ENCODE measurements at places on chromosomes 2 and 18.

DNA sequence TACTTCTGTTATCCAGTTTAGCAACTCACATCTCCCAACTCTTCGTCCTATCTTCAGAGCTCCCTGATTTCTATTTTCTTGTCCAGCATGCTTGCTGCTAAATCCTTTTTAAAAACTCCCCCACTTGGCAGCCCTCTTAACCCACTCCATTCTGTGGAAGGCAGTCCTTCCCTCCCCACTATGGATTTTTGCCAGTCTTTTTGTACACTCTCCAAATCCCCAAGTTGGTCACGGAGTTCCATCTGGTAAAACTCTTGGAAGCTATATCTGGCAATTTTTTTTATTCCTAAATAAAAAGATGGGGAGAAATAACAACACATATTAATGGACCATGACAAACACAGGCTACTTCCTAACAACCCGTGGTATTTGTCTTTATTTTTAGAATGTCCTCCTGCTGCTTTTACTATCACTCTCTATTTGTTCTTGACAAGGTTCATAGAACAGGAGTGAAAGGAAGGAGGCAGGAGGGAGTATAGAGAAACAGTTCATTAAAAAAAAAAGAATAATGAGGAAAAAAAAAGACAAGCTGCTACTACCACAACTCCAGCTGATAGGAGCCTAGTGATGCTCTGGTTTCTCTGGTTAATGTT is 120.0 kb upstream of the THSD7B start:
- DNase-seq, result no peak

DNA sequence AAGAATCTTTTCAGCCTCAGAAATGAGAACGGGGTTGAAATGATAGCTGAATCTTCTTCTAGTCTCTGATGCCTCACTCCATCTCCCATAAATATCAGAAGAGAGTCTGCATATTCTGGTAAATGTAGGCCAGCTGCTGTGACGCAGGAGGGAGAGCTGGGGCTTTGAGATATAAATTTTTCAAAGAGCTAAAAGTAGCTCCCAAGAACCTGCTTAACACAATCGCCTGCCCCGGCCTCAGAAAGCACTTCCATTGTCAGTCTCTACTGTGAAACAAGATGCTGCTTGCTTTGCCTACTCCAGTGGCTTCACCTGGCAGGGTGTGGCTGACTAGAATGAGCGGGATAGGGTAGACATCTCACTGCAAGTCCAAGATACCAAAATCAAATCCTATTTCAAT is 105.0 kb upstream of the CCDC150 start:
- no peak for DNase-seq

DNA sequence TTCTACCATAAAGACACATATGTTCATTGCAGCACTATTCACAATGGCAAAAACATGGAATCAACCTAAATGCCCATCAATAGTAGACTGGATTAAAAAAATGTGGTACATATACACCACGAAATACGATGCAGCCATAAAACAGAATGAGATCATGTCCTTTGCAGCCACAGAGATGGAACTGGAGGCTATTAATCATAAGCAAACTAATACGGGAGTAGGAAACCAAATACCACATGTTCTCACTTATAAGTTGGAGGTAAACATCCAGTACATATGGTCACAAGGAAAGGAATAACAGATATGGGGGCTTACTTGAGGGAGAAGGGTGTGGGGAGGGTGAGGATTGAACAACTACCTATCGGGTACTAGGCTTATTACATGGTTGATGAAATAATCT is 7.7 kb downstream of the HMSD start:
- no peak for DNase-seq

DNA sequence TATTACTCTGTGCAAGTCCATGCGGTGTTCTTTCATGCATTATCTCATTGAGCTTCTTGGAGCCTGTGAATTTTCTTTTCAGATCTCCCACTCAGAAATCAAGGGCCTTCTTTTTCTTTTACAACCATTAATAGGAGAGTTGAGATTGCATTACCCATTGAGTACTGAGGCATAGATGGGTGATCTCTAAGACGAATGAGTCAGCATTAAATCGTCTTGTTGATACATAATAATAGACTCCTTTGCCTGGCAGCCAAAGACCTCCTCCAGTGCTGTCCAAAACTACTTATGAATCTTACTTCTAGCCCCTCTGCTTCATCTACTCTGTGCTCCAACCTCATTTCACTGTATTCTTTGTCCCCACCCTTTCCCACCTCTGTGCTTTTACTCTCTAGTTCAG is 180.5 kb downstream of the AGPS start:
- no peak for DNase-seq

GRCh38 chr2:97546711-97547110 is 43.0 kb downstream of the ANKRD36B start:
- no peak for DNase-seq

DNA sequence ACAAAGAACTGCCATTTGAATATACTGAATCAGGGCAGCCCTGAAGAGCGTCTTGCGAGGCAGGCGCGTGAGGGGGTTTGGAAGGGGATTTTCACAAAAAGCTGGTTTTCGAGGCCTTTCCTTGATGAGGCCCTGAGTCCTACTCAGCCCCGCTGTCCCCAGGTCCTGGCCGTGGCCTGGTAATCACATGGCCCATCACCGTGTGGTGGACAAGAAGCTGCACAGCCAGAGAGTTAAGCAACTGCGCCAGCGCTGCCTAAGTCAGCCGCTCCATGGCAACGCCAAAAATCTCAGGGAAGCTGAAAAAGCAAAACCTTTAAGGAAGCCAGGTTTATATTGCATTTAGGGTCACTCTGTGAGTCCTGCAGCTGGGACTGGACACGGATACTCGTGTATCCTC is 341.2 kb upstream of the MYT1L start:
- DNase-seq, result no peak

DNA sequence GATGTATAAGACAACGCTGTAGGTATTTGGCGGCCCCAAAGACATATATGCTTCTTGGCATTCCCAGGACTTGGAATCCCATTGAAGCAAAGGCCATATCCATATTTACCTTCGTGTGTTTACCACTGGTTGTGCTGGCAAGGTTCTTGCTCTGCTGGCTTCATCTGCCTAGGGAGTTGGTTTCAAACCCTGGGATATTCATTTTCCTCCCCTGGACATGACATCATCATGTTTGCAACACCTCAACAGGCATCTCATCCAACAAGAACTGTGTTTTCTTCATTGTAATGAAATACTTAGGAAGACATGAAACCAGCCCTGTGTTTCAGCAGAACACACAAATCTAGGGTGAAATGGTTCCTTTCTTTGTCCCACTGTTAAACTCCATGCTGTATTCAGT is 77.9 kb upstream of the PHLPP1 start:
- DNase-seq, result no peak

DNA sequence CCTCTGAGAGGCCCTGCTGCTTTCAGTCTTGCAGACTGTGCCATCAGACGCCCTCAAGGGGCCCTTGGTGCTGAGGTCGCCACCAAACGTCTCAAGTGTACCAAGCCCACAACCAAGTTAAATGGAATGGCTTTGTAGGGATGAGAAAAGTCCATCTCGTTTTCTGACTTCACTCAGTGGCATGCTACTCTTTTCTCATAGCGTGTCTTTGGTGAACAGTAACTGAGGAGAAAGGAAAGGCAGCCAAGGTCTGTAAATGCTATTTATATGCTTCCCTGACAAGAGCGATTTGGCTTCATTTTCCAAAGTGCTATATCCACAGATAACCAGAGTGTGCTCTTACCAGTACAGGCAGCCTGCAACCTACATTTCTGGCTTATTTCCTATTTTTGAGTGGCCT is 123.0 kb downstream of the MTX2 start:
- DNase-seq, result no peak

GRCh38 chr2:40488101-40488601 is 36.3 kb upstream of the SLC8A1 start:
- peak; percentile 6 for DNase-seq

- no peak for DNase-seq
Measured at GRCh38 chr18:8279346-8279745, 329.9 kb upstream of the RAB12 start.

- no peak for DNase-seq
Measured at GRCh38 chr18:27501671-27502070, 316.6 kb upstream of the CHST9 start.

DNA sequence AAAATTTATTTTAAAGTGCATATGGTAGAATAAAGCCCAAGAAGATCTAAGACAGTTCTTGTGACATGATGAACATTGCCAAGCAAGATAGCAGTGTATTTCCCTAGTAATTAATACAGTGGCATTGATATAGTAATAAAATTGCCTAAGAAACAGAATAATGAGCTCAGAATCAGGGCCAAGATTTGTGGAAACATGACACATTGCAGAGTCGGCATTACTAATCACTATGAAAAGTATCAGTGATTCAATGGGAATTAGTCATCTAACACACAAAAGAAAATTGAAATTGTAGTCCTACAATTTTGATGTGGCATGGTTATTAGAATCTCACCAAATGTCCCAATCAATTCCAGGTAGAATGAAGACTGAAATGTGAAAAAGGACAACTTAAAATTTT is 243.0 kb upstream of the CYRIA start:
- DNase-seq, result no peak

- no peak for DNase-seq
Measured at GRCh38 chr18:26417190-26417589, 131.2 kb downstream of the KCTD1 start.

GRCh38 chr2:83991992-83992391 is 467.1 kb downstream of the SUCLG1 start:
- no peak for DNase-seq

DNA sequence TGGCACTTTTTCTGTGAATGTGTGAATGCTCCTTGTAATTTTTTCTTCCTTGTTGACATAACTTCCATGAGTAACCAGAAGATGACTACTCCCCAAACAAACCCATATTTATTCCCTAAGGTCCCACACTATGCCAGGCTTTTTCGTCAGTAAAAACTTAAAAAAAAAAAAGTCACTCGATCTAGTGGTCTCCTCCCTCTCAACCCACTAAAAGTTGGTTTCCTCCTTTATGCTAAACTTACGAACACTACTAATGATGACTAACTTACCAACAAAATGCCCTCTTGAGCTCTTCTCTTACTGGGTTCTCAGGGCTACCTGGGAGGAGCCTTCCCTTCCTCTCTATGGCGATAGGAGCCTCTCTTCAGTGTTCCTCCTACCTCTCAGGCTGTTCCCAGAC is 18.2 kb downstream of the ACVR1 start:
- no peak for DNase-seq

GRCh38 chr2:226325526-226325925 is 474.1 kb downstream of the IRS1 start:
- peak; percentile 73 for DNase-seq

DNA sequence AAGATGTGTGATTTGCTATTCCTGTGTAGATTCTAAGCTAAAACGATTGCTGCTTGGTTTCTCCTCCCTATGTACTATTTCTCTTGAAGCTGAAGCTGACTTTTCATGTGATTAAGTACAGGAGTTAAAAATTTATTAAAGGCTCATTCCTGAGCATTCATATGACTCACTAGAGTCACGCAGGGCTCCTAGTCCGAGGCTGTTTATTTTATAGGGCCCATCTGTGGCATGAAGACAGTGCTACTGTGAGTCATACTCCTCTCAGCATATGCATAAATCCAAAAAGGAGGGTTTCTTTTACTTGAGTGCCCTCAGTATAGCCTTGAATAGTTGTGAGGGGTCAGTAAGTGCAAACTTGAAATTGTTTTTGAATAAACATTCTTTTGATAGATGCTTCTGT is 378.8 kb downstream of the PTPRM start:
- DNase-seq, result no peak

DNA sequence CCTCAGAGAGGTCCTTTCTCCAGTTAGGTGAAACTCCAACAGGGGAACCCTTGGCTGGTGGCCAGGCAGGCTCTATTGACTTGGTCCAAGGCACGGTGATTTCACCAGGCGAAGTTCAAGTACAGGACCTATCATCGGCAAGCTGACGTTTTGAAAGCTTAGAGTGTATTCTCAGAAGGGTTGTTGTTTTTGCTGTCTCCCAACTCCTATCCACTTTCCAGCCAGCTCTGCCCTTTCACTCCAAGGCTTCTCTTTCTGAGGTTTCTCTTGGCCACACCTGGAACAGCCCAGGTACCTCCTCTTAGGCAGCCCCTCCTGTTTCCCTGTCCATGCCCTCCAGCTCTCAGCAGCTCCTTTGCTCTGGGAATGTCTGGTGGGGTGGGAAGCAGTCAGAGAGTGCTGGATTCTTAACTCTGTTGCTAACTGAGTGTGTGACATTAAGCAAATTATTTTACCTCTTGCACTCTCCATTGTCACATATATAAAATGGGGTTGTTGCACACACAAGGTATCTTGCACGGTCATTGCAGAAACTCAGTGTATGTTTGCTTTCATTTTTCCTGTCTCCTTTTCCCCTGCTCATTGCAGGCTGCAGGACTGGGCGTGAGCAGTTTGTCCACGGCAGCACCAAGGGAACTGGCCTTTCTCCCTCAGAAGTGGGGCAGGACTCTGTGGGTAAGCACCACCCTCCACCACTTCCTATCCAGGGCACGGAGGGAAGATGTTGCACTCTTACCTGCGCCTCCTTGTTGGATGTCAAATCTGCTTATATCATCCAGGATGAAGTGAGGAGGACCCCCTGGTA is 30.2 kb downstream of the CAPN13 start:
- no peak for DNase-seq

GRCh38 chr2:15642815-15643500 is 51.3 kb downstream of the DDX1 start:
- DNase-seq, result no peak

- DNase-seq, result no peak
Measured at GRCh38 chr2:119772767-119773166, 13.0 kb downstream of the PTPN4 start.

- DNase-seq, result no peak
Measured at GRCh38 chr2:144996225-144996795, 476.4 kb upstream of the ZEB2 start.
